ENCODE measurements at places on chromosomes 6 and 20. TPM values are rescaled to one million over a fixed set of nuclear protein-coding genes. Genes with fewer than 3 reads are reported as not detected.

Gene SIRPB1
- total RNA-seq: 0.17 TPM

Gene CRNKL1
- total RNA-seq: 32.7 TPM

Gene HLA-A
- 280 TPM for total RNA-seq

Gene UNC5CL
- total RNA-seq: 0.26 TPM

Gene GRM4
- under 0.01 TPM for total RNA-seq

Gene EFCAB8
- total RNA-seq: under 0.01 TPM

Gene ZC3H12D
- under 0.01 TPM for total RNA-seq

Gene MLN
- total RNA-seq: not detected

Gene SYTL3
- 4.6 TPM for total RNA-seq

Gene SLC32A1
- not detected for total RNA-seq

Gene MCM9
- 12.3 TPM for total RNA-seq

Gene C2
- 27.2 TPM for total RNA-seq

Gene PSORS1C2
- not detected for total RNA-seq

Measured in fibroblast of lung (primary cell).